ENCODE measurements at places on chromosomes 12 and 14.
A peak's percentile ranks its signal among the peaks of the same experiment; 100 is the strongest.

GRCh38 chr12:130873825-130874224 is 2.0 kb downstream of the RAN start:
- DNase-seq = no peak

- DNase-seq = no peak
Observed at GRCh38 chr12:109885616-109886015, 5.3 kb upstream of the GLTP start.

GRCh38 chr12:42104784-42105183 is 39.9 kb downstream of the GXYLT1 start:
- DNase-seq = no peak

DNA sequence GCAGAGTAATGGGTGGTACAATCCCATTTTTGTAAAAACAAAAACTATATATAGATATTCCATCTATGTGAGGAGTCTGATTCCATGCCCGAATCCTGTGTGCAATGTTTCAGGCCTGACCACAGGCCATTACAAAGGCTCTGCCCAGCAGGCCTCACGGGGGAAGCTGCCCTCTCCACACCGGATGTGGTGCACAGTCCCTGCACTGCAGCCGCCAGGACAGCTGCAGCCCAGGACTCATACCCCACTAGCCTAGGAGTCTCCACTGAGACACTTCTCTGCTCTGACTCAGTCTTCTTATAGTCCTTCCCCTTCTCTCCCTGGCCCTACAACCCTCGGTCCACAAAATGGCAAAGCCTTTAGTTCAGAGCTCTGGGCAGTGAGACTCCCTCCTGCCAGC is 190.4 kb downstream of the PPM1H start:
- no peak for DNase-seq

DNA sequence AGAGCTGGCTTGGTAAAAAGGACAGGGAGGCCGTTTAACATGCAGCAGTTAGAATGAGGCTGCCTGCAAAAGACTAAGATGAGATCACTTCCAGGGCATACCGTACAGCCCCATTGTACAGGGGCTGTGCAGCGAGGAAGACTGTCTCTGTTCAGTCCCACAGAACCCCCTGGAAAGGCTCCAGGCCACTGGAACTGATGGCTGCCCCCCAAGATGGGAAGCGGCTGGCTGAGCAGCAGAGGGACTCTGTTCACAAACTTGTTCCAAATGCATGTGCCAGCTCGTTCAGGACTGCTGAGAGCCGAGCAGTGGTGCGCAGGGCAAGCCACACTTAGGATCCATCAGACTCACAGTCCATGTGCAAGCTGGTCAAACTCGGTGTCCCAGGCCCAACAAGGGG is 82.9 kb downstream of the CHGA start:
- DNase-seq = no peak

GRCh38 chr14:23568600-23569331 is 1.2 kb upstream of the AP1G2 start:
- peak; percentile 79 for DNase-seq

DNA sequence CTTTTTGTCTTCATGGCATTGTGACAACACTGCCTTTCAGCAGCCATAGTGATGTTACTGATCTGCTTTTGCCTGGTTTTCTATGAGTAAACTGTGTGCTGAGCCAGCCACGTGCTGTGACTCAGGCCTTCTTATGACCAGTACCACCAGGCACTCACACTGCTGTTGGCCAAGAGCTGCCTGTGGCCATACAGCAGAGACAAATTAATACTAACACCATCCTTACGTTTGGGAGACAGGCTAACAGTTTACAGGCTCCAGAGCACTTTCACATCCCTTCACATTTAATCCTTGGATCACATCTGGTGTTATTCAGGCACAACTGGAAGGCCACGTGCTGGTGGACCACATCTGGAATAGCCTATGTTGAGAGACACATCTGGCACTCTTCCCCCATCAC is 377.9 kb downstream of the CCDC91 start:
- peak; percentile 68 for DNase-seq

GRCh38 chr14:79855789-79856188 is 355.5 kb downstream of the DIO2 start:
- no peak for DNase-seq

- DNase-seq = no peak
Observed at GRCh38 chr12:99620159-99620479, 27.4 kb upstream of the GARIN6 start.

- no peak for DNase-seq
Observed at GRCh38 chr12:52168019-52168717, 23.6 kb downstream of the KRT80 start.

DNA sequence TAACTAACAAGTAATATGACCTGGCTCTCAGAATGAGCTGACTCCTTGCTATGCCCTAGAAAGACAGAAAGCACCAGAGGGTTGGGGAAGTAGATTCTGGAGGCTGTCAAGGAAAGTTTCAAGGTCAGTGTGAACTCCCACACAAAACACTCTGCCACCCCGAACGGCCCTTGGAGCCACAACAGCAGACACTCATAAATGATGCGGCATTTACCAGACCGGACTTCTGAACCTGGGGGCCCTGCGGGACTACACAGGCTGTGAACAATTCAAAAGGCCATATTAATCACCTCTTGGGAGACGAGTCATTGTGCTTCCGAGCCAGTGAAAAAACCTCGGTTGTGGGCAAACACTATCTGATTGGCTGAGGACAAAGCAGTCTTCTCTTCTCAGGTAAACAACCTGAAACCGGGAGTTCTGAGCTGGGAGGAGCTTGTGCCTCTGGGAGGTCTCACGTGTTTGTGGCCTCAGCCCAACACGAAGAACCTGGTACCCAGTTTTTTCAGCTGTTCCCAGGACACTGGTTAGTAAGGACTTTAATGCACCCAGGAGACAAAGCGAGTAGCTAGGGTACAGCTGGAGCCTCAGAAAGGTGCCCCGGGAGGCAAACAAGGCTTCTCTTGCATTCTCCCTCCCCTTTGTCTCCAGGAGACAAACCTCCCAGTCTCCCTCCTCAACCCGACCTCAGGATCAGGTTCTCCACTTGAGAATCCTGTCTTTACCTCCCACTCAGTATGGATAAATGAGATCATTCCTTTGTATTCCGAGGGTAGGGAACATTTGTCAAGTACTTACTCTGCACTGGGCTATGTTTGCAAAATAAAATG is 35.3 kb downstream of the VWF start:
- DNase-seq = no peak

GRCh38 chr12:14846042-14846587 is 2.8 kb upstream of the ART4 start:
- DNase-seq = no peak

GRCh38 chr12:92259291-92259690 is 113.6 kb upstream of the BTG1 start:
- DNase-seq = no peak

DNA sequence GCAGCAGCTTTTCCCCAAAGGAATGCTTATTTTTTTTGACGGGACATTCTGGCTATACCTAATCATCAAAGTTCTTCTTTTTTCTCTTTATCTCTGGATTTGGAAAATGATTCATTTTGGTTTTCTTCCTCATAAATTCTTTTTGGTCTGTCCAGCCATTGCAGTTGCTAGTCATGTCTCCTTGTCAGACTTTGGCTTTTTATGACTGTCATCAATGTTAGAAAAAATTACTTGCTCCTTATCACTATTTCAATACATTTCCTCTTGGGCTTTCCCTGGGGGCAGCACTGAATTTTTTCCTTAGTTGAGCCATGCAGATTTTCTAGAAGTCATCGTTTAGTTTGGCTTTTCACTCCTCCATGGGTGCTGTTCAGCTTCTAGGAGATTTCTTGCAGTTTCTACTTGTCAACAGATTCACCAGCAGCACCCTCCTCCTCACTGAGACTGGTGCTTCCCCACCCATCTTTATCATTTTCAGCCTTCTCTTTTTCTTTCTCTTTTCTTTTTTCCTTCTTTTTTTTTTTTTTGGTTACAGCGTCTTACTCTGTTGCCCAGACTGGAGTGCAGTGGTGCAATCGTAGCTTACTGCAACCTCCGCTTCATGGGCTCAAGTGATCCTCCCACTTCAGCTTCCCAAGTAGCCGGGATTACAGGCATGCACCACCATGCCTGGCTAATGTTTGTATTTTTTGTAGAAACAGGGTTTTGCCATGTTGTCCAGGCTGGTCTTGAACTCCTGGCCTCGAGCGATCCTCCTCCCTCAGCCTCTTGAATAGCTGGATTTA is 5.2 kb downstream of the ADIPOR2 start:
- no peak for DNase-seq

DNA sequence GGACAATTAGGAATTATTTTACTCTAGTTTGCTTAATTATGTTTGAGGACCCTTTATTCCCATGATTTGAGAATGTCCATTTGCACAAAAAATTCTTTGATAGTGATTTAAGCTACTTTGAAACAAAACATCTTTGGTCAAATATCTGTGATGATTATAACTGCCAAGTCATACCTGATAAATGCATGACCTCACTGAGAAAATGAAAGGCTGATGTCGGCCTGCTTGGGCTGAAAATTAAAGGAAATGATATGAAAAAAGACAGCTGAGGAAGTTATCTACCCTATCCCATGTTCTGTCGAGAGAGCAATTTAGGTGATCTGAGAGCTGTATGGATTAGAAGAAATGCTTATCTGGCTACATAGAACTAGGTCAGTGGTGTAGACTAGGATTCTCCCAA is 43.6 kb downstream of the ATL1 start:
- DNase-seq = no peak

DNA sequence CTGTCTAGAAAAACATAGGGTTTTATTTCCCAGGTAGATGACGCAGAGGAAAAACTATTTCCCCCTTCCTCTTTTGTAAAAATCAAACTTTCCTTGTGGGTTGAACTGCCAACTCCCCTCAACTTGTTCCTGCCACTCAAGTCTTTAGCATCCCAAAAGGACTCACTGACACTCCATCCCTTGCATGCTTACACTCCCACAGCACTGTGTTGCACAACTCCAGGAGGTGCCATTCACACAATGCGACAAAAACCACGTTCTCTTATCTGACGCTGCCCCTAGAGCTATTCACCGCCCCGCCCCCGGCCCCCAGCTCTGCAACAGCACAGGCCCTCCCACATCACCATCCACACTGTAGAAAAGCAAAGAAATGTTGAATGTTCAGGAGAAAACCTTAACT is 16.9 kb upstream of the STON2 start:
- no peak for DNase-seq

GRCh38 chr12:49909826-49910225 is 6.1 kb upstream of the FAIM2 start:
- DNase-seq = no peak

DNA sequence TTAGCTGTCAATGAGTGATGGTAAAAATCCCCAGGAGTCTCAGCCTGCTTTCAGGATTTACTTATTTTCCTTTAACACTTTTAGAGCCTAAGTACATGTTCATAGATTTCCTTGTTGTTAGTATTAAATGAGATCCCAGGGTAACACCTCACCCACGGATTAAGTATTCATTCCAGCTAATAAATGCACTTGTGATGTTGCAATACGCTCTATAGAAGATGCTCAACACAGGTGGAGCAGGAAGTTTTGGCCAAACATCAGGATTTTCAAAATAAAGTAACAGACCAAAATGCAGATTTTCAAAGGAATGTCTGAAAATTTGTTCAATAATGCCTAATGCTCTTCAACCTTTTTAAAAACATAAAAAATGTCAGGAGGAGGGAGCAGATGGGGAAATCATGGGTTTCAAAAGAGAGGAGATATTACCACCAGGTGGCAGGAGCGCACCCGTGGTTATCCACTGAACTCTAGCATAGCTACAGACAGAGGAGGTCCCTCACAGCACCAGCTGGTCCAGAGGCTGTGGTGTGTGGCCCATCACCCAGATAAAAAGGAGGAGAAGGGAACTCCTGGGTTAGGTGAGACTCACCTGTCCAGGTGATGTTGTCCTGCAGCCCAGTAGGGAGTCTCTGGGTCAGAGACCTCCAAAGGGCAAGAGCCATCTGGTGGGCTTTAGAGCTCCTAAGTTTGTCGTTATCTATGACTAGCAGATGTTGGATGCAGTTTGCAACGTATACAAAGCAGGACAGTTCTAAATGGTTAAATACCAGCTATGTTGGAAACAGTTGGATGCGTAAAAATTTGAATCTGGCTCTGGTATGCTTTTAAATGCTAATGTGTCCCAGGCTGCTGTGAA is 1158.4 kb upstream of the TMEM132C start:
- peak; percentile 41 for DNase-seq

GRCh38 chr12:85310456-85311076 is 30.5 kb downstream of the ALX1 start:
- DNase-seq = peak; percentile 26

GRCh38 chr12:27780612-27781408 is 774 bp upstream of the MANSC4 start:
- peak; percentile 31 for DNase-seq

GRCh38 chr12:51837286-51837685 is 11.2 kb downstream of the FIGNL2 start:
- DNase-seq = no peak

GRCh38 chr14:92692822-92693226 is 55.6 kb downstream of the LGMN start:
- DNase-seq = peak; percentile 93

DNA sequence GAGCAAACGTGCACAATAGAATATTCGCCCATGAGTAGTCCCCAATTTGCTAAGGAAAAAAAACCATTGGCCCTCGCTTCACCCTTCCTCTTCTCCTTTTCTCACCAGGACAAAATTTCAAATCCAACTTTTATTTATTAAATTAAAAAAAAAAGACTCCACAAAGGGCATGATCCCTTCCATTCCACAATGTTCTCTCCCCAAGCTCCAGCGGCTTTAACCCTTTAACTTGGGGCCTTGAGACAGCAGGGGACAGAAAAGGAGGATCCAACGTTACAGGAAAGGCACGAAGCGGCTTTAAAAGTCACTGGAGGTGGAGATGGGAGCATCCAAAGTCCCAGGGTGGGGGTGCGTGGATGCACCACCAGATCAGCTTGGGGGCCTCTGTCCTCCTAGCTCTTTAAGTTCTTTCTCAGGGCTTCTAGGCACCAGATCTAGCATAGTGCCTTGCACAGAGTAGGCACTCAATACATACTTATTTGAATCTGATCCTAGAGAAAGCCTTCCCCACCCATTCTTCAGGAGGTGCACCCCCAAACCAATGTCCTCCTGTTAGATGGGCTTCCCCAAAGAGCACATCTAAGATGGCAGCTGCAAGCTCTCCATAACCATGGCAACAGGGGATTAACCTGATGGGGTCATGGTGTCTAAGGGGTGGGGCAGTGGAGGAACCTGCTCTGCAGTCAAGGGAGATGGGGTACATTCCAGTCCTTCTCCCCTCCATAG is 5.2 kb upstream of the AAAS start:
- DNase-seq = no peak

- no peak for DNase-seq
Observed at GRCh38 chr12:48025281-48025680, 21.0 kb upstream of the COL2A1 start.

DNA sequence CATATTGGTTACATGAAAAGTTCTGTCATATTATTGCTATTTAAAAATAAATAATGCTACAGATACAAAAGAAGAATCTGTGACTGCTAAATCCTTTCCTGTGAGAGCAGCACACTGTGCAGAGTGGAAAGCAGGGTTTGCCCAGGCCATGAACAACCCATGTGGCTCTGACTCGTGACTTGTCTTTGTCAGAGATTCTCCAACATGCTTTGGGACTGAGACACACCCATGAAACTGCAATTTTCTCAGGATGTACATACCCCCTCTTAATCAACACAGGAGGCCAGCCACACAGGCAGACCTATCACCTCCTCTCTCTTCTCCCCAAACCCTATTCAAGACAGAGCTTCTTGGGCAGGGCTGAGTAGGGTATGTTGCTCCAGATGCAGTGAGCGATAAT is 96.8 kb upstream of the NTF3 start:
- DNase-seq = no peak
